ENCODE measurements at places on chromosomes 13 and 19. TPM values are rescaled to one million over a fixed set of nuclear protein-coding genes. Genes with fewer than 3 reads are reported as not detected.
A peak's percentile ranks its signal among the peaks of the same experiment; 100 is the strongest.

The EDDM13 gene
- total RNA-seq, result 1.5 TPM

GRCh38 chr13:107124129-107124718 lies 556.3 kb upstream of the ARGLU1 start:
- no peak for DNase-seq

The CLEC4M gene
- total RNA-seq, result not detected

- DNase-seq, result no peak
Measured at GRCh38 chr13:27339299-27339698, 68.7 kb downstream of the RASL11A start.

GRCh38 chr13:64556376-64556775 lies 2673.8 kb downstream of the PCDH9 start:
- no peak for DNase-seq

The SLC17A7 gene
- total RNA-seq, result not detected

The ZNF763 gene
- 7.7 TPM for total RNA-seq

The C1QTNF9 gene
- not detected for total RNA-seq

DNA sequence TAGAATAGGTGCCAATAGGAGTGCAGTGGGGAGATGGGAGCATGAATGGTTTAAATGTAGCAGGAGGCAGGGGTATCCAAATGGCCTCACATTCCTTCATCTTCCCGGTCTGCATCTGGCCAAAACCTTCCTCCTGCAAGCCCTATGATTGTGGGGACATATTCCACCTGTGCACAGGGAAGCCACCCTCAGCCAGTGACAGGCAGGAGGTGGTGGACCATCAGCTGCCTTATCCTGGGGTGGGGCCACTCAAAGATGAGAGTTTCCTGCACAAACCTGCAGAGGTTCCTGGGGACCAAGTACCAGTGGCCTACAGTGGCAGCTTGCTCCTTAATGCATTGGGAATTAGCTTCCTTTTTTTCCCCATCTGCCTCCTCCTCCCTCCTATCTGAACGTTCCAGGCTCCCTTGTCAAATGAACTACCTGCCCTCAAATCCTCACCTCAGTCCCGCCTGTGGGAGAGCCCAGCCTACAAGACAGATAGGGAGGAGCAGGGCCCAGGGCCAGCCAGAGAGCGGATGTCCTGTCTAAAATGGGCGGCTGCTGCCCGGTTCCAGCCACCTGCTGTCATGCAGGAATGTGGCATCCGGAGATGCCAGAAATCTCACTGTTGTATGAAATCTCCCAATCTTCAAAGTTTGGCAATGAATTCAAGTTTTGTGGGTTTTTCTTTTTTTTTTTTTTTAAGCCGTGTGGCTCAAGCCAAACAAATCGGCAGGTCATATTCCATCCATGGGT lies 85.0 kb downstream of the TSHZ3 start:
- no peak for DNase-seq

GRCh38 chr19:18091217-18091608 lies 4.5 kb upstream of the IL12RB1 start:
- peak; percentile 91 for DNase-seq

- no peak for DNase-seq
Measured at GRCh38 chr13:71949441-71949840, 82.4 kb upstream of the DACH1 start.

DNA sequence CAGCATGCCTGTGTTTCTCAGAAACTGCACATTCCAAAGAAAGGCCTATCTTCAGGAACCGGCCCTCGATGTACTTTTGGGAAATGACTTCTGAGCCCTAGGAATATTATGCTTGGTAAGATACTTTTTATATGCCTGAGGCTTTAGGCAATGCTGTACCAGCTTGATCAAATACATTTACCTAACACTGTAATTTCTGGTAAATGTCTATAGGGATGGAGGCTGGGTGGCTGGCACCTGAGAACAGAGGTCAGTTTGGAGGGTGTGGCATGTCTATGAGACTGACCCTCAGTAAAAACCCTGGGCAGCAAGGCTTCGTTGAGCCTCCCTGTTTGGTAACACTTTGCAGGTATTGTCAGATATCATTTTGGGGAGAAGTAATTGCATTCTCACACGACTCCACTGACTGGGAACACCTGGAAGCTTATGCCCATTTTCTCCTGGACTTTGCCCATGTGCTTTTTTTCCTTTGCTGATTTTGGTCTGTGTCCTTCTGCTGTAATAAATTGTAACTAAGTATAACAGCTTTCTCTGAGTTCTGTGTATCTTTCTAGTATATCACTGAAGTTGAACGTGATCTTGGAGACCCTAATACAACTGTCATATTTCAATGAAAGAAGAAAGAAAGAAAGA lies 1339.1 kb downstream of the OLFM4 start:
- no peak for DNase-seq

- DNase-seq, result peak; percentile 19
Measured at GRCh38 chr19:12364391-12365235, 870 bp downstream of the ZNF442 start.

DNA sequence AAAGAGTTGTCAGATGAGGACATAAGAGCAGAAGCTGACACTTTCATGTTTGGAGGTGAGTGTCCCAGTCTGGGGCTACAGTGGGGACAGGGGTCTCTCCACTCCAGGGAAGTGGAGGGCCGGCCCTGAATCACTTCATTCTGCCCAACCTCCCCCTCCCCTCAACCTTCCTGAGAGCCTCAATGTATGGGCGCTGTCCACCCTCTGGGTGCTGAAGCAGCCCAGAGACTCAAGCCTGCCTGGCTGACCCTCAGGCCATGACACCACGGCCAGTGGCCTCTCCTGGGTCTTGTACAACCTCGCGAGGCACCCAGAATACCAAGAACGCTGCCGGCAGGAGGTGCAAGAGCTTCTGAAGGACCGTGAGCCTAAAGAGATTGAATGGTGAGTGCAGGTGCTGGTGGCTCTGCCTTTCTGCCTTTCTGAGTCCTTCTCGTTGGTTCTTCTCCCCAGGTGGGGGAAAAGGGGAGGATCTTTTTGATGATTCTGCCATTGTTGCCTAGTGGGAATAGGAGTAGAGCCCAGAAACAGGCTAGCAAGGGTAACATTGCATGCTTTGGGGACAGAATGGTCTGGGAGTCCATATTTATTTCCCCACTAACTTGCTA lies 8.8 kb downstream of the CYP4F8 start:
- peak; percentile 18 for DNase-seq

DNA sequence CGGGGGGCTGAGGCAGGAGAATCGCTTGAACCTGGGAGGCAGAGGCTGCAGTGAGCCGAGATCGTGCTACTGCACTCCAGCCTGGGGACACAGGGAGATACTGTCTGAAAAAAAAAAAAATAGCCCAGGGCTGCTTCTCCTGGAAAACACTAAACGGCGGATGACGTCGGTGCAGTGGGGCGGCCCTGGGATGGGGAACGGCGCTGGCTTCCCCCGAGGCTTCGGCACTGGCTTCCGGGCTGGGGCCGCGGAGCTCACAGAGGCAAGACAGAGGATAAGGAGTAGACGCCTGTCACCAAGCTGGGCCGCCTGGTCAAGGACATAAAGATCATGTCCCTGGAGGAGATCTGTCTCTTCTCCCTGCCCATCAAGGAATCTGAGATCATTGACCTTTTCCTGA lies 5.0 kb downstream of the PRSS57 start:
- no peak for DNase-seq

DNA sequence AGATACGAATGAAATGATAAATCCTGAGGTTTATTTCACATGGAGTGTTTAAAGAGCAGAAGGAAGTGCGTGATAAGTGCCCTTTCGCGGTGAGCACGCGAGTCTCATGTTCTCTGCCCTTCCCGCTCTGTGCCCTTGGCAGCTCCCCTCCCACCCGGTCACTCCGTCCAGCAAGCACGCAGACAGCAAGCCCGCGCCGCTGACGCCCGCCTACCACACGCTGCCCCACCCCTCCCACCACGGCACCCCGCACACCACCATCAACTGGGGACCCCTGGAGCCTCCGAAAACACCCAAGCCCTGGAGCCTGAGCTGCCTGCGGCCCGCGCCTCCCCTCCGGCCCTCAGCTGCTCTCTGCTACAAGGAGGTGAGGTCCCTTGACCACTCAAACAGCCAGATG lies 37.4 kb upstream of the TEX29 start:
- DNase-seq, result no peak

GRCh38 chr13:98844021-98844420 lies 91.5 kb upstream of the SLC15A1 start:
- DNase-seq, result no peak

The CGB8 gene
- not detected for total RNA-seq

The PPP6R1 gene
- total RNA-seq, result 252 TPM

- no peak for DNase-seq
Measured at GRCh38 chr19:44839276-44839675, 6.8 kb upstream of the NECTIN2 start.

- DNase-seq, result no peak
Measured at GRCh38 chr19:5149932-5150901, 181.3 kb downstream of the KDM4B start.

The KLK2 gene
- not detected for total RNA-seq

The CCL25 gene
- total RNA-seq, result 0.28 TPM

The ZNF254 gene
- total RNA-seq, result 20.5 TPM

- no peak for DNase-seq
Measured at GRCh38 chr13:93776936-93777335, 550.3 kb downstream of the GPC6 start.

- no peak for DNase-seq
Measured at GRCh38 chr13:33493672-33494365, 208.3 kb upstream of the STARD13 start.

The ZNF132 gene
- total RNA-seq, result 1.6 TPM

The CARD8 gene
- total RNA-seq, result 147 TPM

GRCh38 chr19:5086230-5086629 lies 117.3 kb downstream of the KDM4B start:
- peak; percentile 65 for DNase-seq

The ERICH4 gene
- not detected for total RNA-seq

DNA sequence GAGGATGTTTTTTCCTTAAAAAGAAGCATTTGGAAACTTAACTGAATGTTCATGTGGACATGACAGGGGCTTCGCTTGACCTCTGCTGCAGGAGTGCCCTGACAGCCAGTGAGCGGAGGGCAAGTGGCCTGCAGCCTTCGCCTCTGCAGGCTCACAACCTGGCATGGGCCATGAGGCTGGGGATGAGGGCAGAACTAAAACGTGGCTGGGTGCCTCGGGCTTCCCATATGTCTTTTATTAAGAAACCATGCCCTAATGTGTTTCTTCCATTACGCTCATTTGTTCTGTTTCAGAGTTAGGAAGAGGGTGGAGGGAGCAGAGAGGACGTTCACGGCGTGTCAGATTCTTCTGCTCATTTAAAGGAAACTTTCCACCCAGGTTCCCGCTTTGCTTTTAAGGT lies 2.9 kb downstream of the ARHGEF7 start:
- no peak for DNase-seq

GRCh38 chr13:30465593-30466357 lies at the start of gene HMGB1:
Gene HMGB1 (minus strand): TSS chr13:30465936. CDS start chr13:30463680, 2,256 bp downstream.
- DNase-seq, result peak; percentile 98

The MKNK2 gene
- total RNA-seq, result 259 TPM

The NECTIN2 gene
- 2.7 TPM for total RNA-seq

DNA sequence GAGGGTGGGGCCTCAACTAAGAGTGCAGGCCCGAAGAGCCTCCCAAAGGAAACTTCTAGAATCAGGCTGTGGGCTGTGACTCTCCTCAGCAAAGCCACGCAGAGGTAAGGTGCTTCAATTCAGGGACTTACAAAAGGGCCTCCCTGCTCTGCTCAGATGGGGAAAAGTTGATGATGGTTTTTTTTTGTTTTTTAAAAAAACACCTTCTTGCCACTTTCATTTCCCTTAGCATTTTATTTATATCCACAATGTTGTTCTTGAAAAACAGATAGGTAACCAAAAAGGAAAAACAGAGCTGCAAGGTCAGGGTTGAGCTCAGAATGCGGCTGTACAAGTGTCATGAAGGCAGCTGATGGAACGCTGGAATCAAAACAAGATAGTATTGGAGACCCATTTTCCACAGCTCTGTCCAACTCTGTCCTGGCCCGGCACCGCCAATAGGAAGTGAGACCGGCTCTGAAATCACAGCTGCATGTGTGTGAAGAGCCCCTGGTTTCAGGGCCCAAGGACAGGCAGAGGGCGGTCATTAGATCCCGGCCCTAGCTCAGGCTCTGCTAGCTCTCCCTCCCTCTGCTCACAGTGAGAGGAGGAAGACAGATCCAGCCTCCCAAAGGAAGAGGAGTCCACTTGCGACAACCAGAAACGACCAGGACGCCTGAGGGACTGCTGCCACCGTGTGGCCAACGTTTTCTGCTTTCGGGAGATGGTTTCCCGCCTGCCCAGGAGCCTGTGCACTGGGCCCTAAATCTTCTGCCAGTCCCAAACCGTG lies 58.3 kb downstream of the KLF2 start:
- peak; percentile 73 for DNase-seq

The KCNC3 gene
- 0.57 TPM for total RNA-seq

The C19orf18 gene
- 0.55 TPM for total RNA-seq

DNA sequence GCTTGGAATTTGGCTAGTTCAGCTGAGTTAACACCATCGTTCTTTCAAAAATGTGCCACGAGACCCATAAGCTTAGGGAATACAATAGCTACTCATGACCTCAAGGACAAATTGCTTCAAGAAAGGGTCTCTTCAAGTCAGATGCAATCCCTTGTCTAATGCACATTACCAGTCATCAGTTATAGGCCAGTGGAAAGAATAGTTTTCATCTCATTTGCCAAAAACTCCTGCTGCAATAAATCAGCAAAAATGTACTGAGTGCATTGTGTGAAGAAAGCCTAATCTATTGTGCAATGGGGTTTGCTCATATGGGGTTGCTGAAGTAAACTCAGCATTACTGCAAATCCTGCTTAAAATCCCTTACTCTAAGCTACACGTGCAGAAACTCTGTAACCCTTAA lies 208.3 kb upstream of the NBEA start:
- DNase-seq, result no peak

DNA sequence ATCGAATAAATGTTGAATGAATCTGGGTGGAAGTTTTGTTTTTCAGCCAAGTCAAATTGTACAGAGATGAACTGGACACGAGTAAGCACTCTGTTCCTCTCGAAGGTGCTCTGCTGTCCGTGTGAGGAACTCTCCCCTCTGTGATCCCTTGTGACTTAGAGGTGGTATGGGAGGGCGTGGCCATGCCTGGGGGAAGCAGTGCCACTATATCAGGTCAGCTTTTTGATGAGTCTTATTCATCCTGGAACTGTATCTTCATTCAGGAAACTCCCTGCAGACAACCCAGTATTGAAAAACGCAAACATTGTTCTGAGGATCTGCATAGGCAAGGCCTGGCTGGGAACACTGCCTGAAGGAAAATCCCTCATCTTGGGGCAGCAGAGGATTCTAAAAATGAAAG lies 45.7 kb upstream of the FLT1 start:
- DNase-seq, result no peak

The C3 gene
- total RNA-seq, result not detected

The ATXN8OS gene
- total RNA-seq, result not detected

Data from natural killer cell (primary cell).